ENCODE measurements at places on chromosomes 11 and 22.
A peak's percentile ranks its signal among the peaks of the same experiment; 100 is the strongest.

DNA sequence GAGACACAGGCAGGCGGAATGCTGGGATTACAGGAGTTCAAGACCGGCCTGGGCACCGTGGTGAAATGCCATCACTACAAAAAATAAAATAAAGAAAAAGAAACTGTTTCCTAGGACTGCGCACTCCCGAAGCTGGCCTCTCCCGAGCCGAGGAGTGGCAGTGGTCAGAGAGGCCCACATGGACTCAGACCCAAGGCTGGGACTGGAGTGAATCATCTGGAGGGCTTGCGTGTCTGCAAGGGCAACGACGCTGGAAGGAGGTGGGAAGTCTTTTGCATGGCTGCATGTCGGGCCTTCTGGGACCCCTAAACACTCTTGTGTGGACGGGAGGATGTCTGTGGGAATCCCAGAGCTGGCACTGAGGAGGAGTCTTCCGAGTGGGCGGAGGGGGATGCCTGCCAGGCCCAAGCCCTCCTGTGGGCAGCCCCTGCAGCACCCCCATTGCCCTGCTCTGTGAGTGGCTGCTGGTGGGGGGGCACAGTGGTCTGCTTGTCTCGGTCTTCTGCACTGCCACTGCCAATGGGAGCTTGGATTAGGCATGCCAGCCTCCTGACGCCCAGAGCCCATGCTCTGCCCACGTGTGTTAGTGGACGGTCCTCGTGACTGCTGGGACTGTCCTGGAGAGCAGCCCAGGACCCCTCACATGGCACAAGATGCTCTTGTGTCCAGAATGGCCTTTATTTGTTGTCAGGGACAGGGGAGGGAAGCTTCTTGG, 1.8 kb upstream of the AP2A2 start:
- DNase-seq: no peak

GRCh38 chr11:122714004-122714403, 58.5 kb downstream of the UBASH3B start:
- DNase-seq: no peak

- no peak for DNase-seq
Observed at GRCh38 chr22:49548356-49549202, 279.1 kb downstream of the BRD1 start.

DNA sequence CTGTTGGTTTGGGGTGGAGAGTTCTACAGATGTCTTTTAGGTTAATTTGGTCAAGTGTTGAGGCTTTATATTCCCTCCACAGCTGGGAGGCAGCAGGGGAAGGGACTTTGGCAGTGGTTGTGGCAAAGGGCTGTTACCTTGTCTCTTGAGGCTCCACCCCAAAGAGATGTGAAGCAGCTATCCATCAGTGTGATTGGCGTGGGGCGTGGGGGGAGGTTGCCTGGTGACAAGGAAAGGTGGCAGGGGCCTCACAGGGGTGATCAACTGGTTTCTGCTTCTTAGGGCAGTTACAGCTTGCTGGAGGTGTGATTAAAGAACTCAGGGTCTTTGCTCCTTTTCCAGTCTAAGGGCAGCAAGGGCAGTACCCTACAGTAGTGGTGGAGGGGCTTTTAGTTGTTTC, 59.3 kb downstream of the FANCF start:
- DNase-seq: no peak

- DNase-seq: no peak
Observed at GRCh38 chr11:606245-606644, 9.5 kb downstream of the IRF7 start.

DNA sequence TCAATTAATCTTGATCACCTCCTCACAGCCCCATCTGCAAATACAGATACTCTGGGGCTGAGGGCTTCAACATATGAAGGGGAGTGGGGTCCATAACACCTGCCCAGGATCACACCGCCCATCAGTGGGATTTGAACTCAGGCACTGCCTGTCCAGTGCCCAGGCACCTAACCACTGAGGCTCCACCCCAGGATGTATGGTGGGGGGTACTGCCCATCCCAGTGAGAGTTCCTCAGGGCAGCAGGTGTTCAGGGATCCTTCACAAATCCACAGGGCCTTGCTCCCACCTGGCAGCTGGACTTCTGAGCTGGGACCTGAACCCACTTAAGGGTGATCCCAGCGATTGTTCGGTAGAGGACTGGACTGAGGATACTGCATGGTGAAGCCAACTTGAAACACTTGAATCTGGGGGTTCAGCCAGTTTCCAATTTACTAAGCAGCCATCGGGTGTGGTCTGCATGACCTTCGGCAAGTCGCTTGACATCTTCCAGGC, 33.3 kb downstream of the PRDM11 start:
- DNase-seq: no peak

- no peak for DNase-seq
Observed at GRCh38 chr22:46801826-46802607, 39.6 kb downstream of the TBC1D22A start.

GRCh38 chr22:24496234-24496633, 1.1 kb downstream of the UPB1 start:
- DNase-seq: no peak

DNA sequence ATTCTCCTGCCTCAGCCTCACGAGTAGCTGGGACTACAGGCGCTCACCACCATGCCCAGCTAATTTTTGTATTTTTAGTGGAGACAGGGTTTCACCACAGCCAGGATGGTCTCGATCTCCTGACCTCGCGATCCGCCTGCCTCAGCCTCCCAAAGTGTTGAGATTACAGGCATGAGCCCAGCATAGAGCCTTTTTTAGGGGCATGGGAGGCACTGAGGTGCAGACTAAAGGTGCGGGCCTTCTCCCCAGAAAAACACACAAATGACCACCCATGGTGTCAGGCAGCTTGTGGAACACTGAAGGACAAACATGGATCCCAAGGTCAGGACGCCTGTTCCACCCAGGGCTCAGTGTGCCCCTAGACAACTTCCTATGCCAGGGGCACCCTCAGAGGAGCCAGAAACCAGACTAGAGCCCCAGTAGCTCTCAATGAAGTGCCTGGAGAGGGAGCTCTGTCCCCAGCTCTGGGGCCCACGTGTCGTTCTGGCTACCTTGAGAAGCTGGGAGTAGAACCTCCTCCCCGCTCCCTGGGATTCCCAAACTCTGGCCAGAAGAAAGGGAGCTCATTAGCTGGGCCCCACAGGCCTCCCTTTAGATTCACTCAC, 21.2 kb upstream of the CD5 start:
- no peak for DNase-seq

GRCh38 chr22:21094911-21095772, 49.4 kb downstream of the LRRC74B start:
- DNase-seq: no peak

DNA sequence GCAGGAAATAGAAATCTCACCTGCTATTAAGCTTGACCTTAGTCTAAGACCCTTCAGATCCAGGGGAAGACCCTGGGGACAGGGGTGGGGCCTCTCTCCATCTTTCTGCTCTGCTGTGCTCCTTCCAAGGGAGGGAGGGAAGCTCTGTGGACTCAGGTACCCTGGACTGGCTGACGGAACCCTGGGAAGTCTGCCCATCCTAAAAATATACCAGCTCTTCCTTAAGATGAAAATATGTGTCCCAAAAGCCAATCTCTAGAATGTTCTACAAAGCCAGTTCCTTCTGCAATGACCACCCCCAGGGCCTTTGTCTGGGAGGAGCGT, 73.7 kb downstream of the RTL6 start:
- DNase-seq: no peak

- DNase-seq: no peak
Observed at GRCh38 chr22:20946991-20947390, 20.1 kb upstream of the AIFM3 start.

DNA sequence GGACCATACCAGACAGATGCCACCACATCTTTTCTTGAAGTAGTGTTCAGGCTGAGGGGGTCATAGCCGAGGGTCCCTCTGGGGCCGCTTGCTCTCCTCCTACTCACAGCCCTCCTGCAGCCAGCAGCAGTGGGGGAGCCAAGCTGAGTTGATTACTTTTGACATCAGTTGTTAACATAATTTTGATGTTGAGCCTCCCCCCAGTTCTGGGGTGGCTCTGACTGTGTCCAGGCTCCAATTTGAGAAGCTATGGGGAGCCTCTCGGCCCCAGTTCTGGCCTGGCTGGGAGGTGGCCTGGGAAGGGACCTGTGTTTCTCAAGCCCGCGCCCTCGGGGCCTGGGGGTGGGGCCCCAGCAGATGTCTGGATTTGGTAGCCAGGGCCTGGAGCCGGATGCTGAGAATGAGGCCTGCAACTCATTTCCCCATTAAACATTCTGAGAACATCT, 47.9 kb downstream of the KCNQ1OT1 start:
- DNase-seq: no peak

- DNase-seq: no peak
Observed at GRCh38 chr11:96188243-96189006, 154.6 kb downstream of the MAML2 start.

DNA sequence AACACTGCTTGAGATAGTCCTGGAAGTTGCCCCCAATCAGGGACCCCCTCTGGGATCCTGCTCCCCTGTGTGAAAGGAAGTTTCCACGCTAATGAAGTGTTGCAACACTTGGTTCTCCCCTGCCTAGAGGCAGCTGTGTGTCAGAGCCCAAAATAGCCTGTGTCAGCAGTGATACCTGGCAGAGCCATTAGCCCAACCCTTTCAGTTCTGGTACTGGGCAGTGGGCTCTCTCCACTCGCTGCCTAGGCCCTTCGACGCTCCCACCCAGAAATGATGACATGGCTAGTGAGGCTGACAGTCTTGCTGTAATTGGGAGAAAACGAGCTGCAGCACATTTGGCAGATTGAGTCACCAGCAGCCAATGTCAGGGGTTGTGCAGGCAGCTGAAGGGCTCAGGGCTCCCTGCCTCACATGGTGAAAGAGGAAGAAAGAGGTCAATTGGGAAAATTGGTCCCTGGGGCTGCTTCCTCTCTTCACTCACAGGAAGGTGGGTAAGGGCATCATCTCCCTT, 1.4 kb upstream of the NXF1 start:
- peak; percentile 40 for DNase-seq

DNA sequence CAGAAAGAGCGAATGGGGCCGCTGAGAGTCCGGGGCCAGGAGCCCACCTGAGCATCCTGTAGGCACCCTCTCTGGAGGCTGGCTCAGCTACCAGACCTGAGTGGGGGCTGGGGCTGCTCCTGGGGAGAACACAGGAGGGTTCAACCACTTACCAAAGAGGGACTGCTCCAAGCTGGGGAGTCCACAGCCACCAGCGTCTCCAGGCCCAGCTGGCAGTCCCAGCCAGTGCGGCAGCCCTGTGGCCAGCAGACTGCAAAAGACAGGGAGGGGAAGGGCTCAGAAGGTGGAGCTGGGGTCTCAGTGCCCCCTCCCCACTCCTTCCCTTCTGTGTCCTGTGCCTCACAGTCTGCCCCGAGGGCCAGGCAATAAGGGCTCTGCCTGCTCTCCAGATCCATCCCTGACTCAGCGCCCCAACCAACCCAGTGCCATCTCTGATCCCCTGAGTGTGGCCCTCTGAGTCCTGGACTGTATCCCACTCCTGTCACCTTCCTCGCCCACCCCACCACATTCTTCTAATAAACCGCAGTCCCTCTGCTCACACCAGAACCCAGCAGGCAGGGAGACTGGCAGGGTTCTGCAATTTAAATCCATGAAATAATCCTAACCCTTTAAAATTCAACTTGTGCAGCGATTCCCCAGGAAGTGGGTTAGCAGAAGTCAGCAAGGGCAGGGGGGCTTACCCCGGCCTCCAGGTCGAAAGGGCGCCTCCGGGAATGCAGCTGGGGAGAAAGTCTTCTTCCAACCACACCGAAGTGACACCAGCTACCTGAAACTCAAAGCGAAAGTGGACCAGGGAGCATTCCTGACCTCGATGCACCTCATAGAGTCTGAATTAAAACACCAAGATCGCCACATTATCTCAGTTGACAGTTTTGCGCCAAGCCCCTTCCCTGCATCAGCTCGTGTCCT, 13.3 kb downstream of the CHST1 start:
- no peak for DNase-seq
